Activated naive CD4-positive, alpha-beta T cell treated with anti-CD3 and anti-CD28 coated beads for 36 hours (primary cell): ENCODE measurements at places on chromosomes 4 and X.

- no peak for DNase-seq
These were observed 2.2 kb upstream of the MID2 start for GRCh38 chrX:107823456-107823855.

DNA sequence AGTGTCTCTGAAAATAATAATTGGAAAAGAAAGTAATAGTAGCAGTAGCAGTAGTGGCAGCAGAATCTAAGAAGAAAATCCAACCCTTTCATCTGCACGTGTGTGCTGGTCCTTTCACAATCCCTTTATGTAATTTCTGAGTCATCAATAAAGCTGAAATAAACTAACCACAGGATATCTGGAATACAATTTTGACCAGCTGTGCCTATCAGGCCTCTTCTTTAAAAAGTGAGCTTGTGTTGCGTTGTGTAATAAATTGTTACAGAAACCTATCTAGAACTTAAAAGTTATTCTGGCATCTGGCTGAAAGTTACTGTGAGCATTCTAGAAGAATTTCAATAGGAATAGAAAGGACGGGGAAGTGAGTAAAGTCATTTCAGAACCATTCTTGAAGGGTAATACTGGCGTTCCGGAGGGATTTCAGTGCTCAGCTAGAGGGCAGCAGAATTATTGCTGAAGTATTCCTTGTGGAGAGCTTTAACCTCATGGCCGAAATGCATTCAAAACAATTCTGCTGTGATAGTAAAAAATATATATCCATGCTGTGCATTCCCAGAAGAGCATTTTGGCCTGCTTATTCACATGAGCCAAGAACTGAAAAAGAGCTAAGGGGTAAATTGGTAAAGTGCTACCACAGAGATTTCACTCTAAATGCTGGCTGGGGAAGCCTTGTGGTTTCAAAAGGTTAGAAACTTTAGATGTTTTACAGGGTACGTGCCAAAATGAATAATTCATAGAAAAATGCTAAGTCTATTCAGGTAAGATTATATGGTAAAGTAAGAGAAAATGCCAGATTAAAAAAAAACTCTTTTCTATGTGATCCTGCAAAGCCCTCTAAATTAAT, 260.6 kb downstream of the NKX6-1 start:
- DNase-seq = no peak

- DNase-seq = no peak
These were observed 84.3 kb upstream of the SLC4A4 start for GRCh38 chr4:71254451-71255012.

GRCh38 chr4:10606483-10607155, 77.9 kb downstream of the CLNK start:
- DNase-seq = no peak

DNA sequence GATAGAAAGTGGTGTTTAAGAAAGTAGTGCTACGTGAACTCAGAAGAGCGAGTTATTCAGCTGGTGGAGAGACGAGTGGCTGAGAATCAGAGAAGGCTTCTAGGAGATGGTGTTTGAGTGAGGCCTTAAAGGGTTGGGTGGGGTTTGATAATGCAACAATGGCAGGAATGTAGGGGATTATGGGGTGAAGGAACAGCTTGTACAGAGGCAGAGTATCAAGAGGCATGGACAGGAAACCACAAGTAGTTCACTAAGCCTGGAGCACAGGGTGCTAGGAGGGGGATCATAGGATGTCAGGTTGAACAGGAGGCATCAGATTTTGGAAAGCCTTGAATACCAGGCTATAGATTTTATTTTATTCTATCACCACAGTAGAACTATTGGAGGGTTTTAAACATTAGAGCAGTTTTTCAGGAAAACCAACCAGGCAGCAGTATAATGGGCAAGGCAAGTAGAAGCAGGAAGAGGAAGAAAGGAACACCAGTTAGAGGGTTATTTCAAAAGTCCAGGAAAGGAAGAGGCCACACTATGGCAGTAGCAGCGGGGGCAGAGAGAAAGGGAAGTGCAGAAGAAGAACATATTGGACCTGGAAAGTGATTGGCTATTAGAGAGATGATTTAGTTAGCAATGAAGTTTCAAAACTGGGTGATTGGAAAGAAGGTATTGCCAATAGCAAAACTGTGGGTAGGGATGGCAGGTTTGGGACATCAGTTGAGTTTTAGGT, 99.2 kb downstream of the DOCK11 start:
- DNase-seq = no peak

DNA sequence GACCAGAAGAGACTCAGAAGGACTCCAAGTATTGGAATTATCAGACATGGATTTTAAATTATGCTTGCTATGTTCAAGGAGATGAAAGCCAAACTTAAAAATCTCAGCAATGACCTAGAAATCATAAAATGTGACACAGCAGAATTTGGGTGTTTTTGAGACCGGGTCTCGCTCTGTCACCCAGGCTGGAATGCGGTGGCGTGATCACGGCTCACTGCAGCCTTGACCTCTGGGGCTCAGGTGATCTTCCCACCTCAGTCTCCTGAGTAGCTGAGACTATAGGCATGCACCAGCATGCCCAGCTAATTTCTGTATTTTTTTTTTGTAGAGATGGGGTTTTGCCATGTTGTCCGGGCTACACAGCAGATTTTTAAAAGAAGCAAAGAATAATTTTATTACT, 12.7 kb downstream of the TAB3 start:
- DNase-seq = no peak

GRCh38 chr4:26484032-26484515, 6.2 kb downstream of the CCKAR start:
- no peak for DNase-seq

DNA sequence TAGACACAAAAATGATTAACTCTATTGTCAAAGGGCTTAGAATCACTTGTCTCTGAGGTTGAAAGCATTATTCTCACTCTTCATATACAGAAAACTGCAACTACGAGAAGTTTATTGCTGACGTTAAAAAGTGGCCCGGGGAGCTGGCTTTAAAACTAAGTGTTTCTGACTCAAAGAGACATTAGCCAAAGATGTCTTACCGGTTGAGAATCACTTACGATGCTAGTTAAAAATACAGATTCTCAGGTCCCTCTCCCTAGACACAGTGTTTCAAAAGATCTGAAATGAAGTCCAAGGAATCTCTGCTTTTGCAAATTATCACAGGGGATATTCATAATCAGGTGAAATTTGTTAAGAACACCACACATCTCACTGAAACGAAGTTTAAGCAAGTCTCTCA, 1.2 kb downstream of the GNPDA2 start:
- DNase-seq = no peak

- no peak for DNase-seq
These were observed 352.6 kb upstream of the FAM241A start for GRCh38 chr4:111792632-111793031.

DNA sequence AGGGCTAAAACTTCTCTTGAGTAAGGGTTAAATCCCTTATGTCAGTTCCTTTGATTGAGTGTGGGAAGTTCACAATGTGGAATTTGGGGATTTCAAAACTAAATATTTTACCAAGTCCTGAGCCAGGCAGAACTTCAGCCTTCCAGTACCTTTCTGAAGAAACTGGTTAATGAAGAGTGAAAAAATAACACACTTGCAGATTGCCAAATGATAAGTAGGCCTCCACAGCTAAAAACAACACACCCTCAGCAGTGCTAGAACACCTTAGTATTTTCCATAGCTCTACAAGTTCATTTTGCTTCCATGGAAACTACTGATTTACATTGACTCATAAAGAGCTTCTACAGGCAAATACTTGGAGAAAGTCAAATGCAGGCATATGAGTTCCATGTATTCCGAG, 326.8 kb downstream of the ZNF674 start:
- DNase-seq = no peak

DNA sequence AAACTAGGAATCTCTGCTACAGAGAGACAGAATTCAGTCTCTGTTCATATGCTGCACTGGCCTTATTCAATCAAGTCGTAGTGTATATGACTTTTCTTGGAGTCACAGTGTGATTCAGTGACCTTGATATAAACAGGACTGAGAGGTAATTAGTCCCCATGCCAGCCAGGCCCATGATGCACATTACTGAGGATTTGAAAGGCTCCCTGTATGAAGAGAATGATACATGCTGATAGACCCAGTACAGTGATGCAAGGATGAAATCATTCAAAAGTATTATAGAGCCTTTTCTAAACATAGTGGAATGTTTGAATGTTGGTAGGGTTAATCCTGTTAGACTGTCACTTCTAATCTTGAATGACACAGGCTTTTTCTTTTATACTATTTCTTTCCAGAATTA, 34.1 kb downstream of the ANXA3 start:
- DNase-seq = no peak

DNA sequence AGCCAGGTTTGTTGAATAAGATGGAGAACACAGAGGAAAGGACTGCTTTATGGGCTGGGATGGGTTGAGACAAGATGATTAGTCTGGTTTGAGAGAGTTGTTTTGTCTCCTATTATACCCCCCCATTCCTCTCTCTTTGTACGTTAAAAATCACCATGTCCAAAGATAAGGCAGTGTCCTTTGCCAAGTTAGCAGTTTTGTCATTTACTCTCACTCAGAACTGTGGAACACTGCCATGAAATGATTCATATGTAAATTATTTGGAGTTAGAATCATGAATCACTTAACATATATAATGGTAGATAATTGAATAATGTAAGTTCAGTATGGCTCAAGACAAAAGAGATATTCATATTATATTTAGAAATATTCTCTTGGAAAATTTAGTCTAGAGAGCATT, 151.3 kb downstream of the DCLK2 start:
- DNase-seq = no peak
